ENCODE measurements at places on chromosomes 4 and X.

DNA sequence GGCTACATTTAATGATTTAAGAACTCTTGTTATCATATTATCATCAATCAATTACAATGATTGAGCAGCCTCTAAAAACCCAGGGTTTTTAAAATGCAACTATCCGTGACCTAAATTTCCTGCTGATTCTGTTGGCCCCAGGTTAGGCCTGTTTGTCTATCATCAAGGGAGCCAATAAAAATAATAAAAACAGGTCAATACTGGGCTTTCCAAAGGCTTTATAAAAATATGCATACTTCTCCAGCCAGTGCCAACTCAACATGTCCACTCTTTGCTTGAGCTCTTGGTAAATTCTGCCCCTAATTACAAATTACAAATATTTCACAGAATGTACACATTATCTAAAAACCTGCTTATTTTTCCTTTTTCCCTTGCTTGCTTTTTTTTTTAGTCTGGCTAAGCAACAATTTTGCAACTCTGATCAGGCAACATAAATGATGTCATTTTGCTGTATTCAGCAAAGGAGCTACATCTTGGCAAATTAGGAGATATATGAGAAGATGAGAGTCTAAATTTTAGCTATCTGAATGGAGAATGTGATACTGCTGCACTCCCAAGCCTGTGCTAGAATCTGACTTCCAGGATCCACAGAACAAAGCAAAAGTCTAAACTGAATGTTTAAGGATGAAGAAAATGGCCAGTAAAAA lies 204.0 kb downstream of the SCFD2 start:
- no peak for DNase-seq

DNA sequence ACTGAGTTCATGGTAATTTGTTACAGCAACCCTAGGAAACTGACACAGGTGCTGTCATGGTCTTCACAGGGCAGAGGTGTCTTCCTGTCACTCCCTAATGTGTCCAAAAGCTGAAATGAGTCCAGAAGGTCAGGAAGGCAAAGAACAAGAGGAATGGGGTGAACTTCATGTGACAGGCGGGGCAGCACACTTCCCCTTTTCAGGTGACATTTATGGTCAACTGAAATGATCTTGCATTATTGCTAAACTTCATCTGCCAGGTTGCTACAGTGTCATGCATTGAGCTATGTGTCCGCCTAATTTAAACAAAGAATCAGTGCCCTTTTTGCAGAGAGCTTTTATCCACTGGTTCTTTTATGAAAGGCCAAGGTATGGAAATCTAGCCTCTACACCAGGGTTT lies 15.9 kb upstream of the CCDC149 start:
- peak; percentile 62 for DNase-seq

DNA sequence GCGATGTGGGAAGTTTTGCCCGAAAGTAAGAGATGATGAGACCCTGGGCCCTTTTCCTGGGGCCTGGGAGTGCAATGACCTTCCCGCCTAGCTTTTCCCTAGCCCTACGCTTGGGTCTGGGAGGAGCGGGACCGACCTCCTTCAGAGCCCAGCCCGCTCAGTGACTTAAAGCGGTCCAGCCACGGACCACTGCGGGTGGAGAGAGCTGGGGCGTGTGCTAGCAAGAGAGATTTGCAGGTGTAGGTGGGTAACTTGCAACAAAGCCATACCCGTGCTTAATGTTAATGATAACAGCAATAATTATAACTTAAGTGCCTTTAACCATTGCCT lies 503 bp upstream of the PDE5A start:
- no peak for DNase-seq

GRCh38 chr4:17511051-17511450 lies 839 bp downstream of the QDPR start:
- no peak for DNase-seq

DNA sequence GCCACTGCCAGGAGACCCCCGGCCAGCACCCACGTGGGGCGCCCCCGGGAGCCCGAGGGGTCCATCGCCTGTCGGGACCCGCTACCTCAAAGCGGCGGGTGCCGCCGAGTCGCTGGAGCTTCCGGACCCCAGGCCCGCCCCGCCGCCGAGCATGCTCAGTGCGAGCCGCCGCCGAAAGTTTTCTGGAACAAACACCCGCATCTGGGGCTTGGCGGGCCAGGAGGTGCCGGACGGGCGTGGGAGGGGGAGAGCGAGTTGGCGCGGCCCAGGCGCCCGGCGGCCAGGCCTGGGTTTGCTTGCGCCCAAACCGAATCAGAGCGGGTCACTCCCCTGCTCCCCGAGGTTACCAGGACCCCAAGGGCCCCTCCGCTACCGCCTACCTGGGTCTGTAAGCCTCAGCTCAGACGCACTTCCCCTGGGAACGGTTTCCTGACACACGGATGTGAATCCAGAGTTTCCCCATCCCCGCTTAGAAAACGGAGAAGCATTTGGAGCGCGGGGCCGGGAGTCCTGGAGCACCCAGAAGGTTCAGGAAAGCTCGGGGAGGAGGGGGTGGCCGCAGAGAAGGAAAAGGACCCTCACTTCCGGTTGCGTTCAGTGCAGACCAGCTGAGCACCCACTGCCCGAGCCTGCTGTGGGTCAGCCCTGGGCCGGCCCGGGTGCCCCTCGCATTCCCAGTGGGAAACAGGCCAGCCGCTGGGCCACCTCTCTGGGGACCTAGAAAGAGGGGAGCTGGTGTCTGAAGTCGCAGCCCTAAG lies at the start of gene EVC2:
TSS of gene EVC2 (minus strand) at position 111 of the 758 bp plus-strand sequence. CDS start at position 65, 46 bp downstream.
- no peak for DNase-seq

DNA sequence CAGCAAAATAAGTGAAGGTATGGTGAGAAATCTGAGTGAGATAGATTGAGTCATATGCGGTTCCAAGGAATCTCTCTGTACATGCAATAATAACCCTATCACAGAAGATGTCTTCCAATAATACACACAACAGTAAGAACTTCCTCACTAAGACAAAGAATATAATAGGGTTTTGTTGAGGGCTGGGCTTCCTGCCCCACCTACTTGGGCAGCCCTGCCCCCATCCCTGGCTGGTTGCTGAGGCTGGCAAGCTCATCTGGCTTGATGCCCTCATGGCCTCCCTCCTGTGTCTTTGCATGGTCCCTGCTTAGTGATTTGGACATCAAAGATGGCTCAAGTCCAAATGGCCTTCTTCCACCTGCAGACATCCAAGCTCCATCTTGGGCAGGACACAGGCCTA lies 2.7 kb downstream of the GEMIN8 start:
- DNase-seq, result no peak

GRCh38 chr4:97116511-97116910 lies 1026.8 kb downstream of the STPG2 start:
- DNase-seq, result no peak

GRCh38 chrX:120125444-120125843 lies 9.7 kb upstream of the RHOXF1 start:
- no peak for DNase-seq

DNA sequence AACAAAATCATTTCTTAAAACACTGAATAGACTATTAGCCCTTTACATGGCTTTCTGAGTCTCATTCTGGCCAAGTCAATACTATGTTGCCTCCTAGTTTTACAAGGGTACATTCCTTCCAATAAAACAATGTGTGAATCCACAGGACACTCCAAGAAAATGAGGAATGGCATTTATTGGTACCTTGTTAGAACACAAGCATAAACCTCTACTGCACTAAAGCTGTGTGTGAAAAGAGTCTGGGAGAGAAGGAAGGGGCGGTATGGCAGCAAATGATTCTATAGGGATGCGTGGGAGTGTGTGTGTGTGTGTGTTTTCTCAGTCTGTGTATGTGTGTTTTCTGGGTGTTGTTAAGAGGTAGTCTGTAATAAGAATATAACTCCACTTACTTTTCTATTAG lies 48.9 kb downstream of the CXCL1 start:
- DNase-seq, result no peak

- DNase-seq, result no peak
These were observed 549 bp upstream of the GLRB start for GRCh38 chr4:157075401-157075800.

DNA sequence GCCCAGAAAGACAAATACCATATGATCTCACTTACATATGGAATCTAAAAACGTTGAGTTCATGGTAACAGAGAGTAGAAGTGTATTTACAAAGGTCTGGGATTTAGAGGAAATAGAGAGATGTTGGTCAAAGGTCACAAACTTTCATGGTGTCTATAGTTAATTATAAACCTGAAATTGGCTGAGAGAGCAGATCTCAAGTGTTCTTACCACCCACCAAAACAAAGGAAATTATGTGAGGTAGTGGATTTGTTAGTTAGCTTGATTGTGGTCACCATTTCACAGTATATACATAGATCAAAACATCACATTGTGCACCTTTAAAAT lies 186.8 kb downstream of the NWD2 start:
- no peak for DNase-seq

DNA sequence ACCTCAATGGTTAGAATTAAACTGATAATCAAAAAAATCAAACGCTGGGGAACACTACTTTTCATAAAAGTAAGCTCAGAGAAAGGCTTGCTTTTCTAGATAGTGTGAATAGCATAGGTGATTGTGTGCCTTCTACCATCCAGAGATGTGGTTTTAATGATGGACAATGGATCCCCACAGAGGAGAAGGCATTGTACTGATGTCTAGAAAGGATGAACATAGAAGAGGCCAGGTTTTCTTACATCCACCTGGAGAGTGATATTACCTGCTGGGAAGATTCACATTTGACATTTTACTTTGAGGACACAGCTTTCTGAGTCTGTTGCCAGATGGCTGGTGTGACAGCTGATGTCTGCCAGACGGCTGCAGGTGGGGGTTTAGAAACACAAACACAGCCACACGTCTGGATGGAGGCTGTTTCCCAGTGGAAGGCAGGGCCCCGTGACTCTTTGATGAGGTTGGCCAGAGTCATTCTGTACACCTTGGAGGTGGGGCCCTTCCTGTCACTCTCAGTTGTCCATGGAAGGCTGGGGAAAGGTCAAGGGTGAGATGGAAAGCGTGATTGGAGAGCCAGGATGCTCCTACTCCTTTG lies 114.4 kb downstream of the PSAPL1 start:
- no peak for DNase-seq

DNA sequence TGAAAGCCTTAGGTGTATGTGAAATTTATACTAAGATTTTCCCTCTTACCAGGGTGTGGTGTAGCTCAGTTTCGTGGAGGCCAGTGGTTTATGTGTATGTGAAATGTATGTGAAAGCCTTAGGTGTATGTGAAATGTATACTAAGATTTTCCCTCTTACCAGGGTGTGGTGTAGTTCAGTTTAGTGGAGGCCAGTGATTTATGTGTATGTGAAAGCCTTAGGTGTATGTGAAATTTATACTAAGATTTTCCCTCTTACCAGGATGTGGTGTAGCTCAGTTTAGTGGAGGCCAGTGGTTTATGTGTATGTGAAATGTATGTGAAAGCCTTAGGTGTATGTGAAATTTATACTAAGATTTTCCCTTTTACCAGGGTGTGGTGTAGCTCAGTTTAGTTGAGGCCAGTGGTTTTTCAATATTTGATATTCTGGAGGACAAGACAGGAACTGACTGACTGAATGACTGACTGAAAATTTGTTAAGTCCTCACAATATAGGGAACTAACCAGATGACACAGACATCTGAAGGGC lies 143.7 kb downstream of the NEXMIF start:
- DNase-seq, result no peak

GRCh38 chr4:168362025-168362401 lies 43.5 kb upstream of the DDX60 start:
- DNase-seq, result no peak

- no peak for DNase-seq
These were observed 235.5 kb upstream of the MID1 start for GRCh38 chrX:10855845-10856244.

- no peak for DNase-seq
These were observed 500.6 kb upstream of the RPS6KA3 start for GRCh38 chrX:20767346-20767745.

Measured in MV-4-11 (cell line).